ENCODE measurements at places on chromosomes 6 and 20. TPM values are rescaled to one million over a fixed set of nuclear protein-coding genes. Genes with fewer than 3 reads are reported as not detected.

The SLC17A3 gene
- total RNA-seq = not detected

The PTK7 gene
- 0.67 TPM for total RNA-seq

The XKR7 gene
- not detected for total RNA-seq

GRCh38 chr6:54897462-54898189 is 51.1 kb downstream of the FAM83B start:
- no peak for DNase-seq

- DNase-seq = no peak
Observed at GRCh38 chr6:110688661-110689268, 126.5 kb downstream of the CDK19 start.
